CD4-positive, alpha-beta T cell (primary cell): ENCODE measurements at places on chromosomes 1 and 21.
A peak's percentile ranks its signal among the peaks of the same experiment; 100 is the strongest.

- no peak for DNase-seq
Observed at GRCh38 chr1:21341517-21342078, 51.3 kb upstream of the ECE1 start.

GRCh38 chr1:119587341-119587740 is 60.7 kb downstream of the ZNF697 start:
- no peak for DNase-seq

- no peak for DNase-seq
Observed at GRCh38 chr1:156897078-156897825, 3.7 kb downstream of the PEAR1 start.

GRCh38 chr21:33067043-33067442 is 2.9 kb upstream of the OLIG1 start:
- DNase-seq, result no peak

GRCh38 chr1:84771895-84772294 is 81.6 kb upstream of the SSX2IP start:
- DNase-seq, result no peak

GRCh38 chr1:223843934-223844786 is 1.6 kb downstream of the TP53BP2 start:
- no peak for DNase-seq

DNA sequence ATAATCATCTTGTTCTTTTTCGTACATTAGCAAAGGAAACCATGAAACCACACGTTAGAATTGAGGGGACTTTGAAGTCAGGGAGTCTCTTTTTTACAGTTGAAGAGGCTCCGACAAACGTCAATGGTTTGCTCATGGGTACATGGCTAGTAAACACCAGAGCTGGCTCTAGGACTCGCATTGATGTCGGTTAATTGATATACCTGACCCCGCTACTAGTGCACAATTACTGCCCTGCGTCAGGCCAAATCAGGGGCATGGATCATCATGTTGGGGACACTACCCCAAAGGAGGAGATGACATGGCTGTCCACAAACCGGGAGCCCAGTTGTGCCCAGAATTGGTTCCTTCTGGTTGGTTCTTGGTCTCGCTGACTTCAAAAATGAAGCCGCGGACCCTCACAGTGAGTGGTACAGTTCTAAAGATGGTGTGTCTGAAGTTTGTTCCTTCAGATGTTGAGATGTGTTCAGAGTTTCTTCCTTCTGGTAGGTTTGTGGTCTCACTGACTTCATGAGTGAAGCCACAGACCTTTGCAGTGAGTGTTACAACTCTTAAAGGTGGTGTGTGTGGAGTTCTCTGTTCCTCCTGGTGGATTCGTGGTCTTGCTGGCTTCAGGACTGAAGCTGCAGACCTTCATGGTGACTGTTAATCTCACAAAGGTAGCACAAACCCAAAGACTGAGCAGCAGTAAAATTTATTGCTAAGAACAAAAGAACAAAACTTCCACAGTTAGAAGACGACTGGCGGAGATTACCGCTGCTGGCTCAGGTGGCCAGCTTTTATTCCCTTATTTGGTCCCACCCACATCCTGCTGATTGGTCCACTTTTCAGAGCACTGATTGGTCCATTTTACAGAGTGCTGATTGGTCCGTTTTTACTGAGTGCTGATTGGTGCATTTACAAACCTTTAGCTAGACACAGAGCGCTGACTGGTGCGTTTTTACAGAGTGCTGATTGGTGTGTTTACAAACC is 126.9 kb upstream of the ERRFI1 start:
- peak; percentile 46 for DNase-seq

- DNase-seq, result no peak
Observed at GRCh38 chr21:29033301-29033700, 8.8 kb downstream of the USP16 start.

DNA sequence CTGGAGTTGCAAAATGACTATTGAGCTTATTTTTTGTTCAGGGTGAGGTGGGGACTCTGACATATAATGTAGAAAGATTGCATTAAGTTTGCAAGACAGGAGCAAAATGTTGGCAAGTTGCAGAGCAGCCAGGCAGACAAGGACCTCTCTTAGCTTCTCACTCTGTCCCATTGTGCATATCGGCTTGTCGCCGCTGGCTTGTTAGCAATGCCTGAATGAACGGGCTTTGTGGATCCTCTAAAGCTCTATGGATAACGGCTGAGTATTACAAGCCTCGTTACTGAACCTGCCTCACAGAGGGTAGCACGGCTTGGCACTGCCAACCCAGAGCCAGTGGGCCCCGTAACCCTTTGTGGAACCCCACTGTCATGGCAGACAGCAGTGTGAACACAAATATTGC is 68.4 kb downstream of the TNR start:
- DNase-seq, result no peak

DNA sequence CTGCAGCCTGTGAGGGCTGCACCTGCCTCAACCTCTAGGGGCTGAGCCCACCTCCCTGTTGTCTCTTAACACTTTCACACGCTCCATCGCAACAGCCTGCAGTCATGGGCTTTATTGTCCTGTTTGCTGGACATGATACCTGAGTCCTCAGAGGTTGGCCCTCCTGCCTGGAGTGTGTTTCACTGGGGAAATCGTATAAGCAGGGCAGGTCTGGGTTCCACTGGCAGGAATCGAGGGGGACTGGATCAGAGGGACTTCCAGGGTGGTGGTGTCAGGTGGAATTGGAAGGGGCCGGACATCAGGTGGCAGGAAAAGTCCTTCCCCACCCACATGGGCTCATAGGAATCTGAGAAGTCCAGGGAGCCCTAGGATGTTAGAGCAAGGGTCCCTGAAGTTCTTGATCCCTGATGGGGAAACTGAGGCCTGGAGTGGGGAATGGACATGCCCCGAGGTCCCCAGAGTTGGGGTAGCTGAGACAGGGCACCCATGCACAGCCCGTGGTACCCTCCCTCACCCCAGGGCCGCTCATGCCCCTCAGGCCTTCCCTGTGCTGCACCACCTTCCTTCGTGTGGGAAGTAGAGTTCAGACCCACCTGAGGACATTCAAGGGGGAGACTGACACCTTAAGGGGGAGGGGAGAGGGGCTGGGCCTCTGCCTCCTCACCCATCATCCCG is 66.6 kb downstream of the PIK3CD start:
- DNase-seq, result no peak

DNA sequence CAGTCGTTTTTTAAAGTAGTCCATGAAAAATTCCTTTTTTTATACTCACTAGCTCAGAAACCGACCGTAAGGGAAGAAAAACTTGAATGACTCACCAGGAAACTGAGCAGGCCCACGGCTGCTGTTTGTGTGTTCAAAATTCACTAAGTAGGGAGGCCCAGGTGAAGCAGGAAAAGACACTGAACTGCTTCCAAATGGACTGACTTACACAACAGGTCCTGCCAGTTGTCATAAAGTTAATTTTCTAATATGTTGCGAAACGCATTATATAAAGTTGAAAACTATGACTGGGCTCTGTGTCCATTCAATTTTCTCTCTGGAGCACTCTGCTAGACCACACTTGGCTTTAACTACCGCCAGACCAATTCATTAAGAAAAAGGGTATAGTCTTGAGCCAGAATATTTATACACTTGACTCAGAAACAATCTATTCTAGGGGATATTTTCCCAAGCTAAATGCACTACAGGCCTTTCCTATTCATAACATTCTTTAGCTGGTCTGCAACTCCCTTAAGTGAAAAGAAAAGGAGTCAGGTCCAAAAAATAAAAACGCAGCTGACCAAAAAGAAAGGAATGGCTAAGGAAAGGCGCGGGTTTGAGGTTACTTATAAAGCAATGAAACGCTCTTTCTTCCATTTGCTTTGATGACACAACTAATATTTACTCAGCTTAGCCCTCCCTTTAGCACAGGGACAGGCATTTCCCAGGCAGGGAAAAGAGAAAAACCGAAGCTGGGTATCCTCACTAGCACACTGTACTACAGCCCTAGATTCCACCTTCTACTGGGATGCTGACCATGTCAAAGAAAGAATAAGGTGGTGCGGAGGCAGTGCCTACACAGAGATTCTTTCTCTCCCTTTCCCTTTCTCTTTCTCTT is 306.3 kb upstream of the ESRRG start:
- no peak for DNase-seq

DNA sequence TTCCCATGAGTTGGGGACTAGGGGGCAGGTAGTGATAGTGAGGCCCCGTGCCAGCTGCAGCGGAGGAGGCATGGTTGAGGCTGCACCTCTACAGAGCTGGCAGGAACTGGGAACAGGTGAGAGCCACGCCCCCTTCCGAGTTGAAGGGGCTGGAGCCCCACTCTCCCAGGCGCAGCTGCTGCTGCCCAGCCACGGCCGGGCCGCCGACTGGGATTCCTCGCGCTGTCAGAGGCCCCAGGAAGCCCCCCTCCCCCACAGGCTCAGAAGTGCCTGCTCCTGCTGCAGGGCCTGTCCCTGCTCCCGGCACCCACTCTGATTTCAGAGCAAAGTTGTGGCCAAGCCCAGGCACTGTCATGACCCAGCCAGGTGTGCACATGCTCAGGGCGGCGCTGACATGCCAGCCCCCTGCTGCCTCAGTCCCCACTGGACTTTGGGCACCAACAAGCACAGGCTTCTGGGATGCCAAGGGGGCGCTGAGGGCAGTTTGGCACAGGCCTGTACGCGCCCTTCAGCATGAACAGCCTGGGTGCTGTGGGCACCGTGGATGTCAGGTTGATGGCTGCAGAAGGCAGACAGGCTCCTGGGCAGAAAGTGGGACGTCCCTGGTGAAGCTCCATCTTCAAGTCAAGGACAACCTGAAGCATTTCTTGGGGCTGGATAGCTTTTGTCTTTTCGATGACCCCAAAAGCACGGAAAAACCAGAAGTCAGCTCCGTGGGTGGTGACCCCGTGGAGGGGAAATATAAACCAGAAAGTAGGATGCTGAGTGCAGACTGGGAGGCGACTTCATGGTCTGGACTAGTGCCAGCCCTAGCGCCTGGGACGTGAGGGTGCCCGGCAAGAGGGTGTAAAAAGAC is 121.5 kb downstream of the SIM2 start:
- DNase-seq, result no peak

GRCh38 chr1:101105877-101106276 is 80.3 kb upstream of the DPH5 start:
- no peak for DNase-seq

- no peak for DNase-seq
Observed at GRCh38 chr1:181386951-181387350, 96.4 kb upstream of the CACNA1E start.

DNA sequence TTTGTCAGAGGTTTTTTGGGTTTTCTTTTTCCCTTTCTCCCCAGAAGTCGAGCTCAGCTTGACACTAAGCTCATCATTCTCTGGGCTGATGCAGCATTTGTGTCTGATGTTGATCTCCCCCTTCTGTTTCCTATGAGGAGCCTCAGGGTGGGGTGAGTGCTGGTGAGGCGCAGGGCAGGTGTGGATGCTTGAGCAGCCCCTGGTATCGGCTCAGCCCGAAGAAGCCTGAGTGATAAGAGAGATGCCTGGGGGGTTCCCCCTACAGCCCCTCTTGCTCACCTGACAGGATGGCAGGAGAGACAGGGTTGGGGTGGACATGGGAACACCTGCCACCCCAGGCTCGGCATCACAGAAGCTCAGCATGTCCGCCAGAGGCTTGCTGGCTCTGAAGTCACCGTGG is 239.0 kb downstream of the RHOU start:
- no peak for DNase-seq

- DNase-seq, result no peak
Observed at GRCh38 chr1:212769459-212770167, 22.0 kb downstream of the NSL1 start.

DNA sequence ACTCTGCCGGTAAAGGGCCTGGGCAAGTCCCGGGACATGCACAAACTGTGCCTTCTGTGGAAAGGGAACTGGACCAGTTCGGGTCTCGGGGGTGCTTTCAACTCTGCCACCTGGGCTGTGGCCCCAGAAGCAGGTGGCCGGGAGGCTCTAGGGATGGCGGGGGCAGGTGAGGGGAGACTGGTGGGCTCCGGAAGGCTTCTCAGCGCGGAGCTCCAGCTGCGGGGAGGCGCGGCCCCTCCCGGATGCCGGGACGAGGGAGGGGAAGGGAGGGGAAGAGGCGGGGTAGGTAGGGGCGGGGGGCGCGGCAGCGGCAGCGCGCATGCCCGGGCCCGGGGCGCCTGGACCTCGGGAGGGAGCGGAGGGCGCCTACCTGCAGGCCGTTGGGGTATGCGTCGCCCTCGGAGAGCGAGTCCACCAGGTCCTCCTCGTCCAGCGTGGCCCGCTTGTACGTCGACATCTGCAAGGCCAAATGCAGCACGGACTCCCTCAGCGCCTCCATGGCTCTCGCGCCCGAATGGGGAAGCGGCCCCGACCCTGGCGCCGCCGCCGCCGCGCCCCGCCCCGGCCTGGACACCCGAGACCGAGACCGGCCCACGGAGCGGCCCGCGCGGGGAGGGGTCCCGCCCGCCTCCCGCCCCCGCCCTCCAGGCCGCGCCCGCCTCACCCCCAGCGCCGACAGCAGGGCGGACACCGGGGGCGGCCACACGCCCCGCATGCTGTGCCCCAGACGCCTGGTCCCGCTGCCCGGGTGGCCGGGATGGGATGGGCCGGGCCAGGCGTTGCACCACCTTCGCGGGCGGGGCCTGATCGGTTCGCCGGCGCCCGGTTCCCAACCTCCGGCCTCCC is at the start of gene ECE1:
Gene ECE1, minus strand, starts transcription at position 764 of the 846 bp plus-strand sequence. Its CDS starts 49 bp downstream, at position 715.
- peak; percentile 37 for DNase-seq

DNA sequence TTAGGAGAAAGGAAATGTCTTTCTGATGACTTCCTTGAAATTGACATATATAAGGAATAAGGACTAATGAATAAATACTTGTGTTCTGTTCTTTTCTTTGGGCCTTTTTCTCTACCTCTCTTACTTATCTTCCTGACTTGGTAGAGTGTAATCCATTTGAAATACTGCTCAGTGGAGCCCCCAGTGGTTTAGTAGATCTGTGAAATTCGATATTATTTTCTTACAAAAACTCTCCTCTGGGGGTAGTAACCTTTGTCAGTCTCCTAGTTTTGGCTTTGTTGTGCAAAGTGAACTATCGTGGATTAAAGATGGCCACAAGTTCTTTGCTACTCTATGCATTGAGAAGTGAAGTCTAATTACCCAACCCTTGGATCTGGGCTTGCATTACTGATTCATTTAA is 48.8 kb downstream of the DUSP10 start:
- no peak for DNase-seq

- no peak for DNase-seq
Observed at GRCh38 chr1:229258757-229259060, 12.2 kb upstream of the RAB4A start.
